ENCODE measurements at places on chromosomes 13 and 19.

GRCh38 chr13:61830475-61830874, 414.8 kb upstream of the PCDH20 start:
- no peak for DNase-seq

- no peak for DNase-seq
These were observed 659 bp downstream of the GNA11 start for GRCh38 chr19:3094601-3095440.

- DNase-seq, result peak; percentile 79
These were observed at the start of gene INSR for GRCh38 chr19:7293762-7294557. Gene INSR, minus strand, starts transcription at chr19:7294414. Its CDS starts 523 bp downstream, at chr19:7293891.

- no peak for DNase-seq
These were observed 1250.7 kb downstream of the UQCRFS1 start for GRCh38 chr19:27962264-27962663.

DNA sequence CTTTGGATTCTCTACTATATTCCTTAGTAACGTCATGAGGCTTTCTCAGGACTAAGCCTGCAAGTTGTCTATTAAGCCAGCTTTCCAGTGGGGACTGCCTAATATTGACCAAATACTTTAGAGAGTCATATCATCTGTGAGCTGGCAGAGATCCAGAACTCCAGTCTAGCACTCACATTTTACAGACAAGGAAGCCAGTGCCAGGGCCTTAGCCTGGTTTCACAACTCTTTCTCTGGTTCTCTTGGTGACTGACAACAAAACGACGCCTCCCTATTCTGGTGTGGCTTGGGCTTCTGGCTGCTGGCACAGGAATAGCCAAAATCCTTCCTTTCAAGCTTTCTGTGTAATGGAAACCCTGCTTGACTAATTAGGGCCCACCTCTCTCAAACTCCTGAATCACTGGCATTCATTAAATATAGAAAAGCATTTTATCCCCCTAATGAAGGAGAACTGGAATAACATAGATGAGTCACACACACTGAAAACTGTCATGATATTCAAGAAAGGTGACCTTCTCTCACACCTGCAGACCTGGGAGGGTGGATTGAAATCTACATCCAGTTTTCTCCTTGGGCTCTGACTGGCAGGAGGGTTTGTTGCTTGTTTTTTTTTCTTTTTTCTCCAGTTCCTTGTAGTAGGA, 75.2 kb upstream of the UBL3 start:
- peak; percentile 87 for DNase-seq

DNA sequence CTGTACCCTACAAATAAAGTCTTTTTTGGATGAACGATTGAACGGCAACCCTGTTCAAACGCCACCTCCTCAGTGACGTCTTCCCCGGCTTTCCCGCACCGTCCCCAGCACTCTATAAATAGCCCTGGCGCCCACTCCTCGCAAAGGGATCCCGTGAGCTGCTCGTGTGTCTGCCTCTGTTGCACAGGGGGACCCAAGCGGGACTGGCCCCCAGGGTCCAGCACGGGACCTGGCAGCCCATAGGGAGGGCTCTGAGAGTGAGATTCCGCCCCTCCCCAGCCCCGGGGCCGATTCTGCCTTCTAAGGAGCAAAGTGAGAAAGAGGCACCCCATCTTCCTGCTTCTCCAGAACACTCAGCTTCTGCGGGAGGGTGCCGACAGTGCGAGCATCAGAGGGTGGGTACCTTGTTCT, 8.1 kb upstream of the FKRP start:
- DNase-seq, result no peak

GRCh38 chr13:112229445-112229844, 146.7 kb upstream of the SPACA7 start:
- no peak for DNase-seq

GRCh38 chr19:54189735-54190502, 539 bp upstream of the MBOAT7 start:
- DNase-seq, result peak; percentile 100

- no peak for DNase-seq
These were observed 41.2 kb downstream of the LATS2 start for GRCh38 chr13:21020176-21020575.

GRCh38 chr13:25372284-25373081, 709 bp downstream of the ATP8A2 start:
- DNase-seq, result no peak

- no peak for DNase-seq
These were observed 51.4 kb downstream of the NBEA start for GRCh38 chr13:34993470-34993869.

DNA sequence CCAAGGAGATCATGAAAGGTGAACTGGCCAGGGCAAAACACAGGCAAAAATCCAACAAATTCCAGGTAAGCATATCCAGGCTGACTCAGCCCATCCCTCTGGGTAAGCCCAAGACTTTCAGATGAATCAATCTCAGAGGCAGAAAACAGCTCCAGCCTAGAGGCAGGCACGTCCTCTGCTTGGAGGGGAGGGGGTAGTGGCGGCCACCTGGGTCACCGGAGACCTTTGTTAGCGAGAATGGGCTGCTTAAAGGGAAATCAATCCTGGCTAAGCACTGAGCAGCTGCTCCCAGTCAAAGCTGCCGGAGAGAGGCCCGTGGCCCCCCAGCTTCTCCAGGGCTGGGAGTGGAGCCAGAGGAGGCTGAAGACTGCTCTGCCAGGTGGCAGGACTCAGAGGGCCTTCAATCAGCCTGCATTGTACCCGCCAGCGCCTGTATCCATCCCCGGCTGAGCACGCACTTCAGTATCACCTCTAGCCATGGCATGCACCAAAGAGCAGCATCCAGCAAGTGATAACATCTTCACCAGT, 48.2 kb downstream of the PIN1 start:
- DNase-seq, result no peak

GRCh38 chr19:32138416-32138815, 207.0 kb upstream of the ZNF507 start:
- DNase-seq, result no peak

- DNase-seq, result peak; percentile 60
These were observed 7.7 kb upstream of the TMEM161A start for GRCh38 chr19:19145684-19146608.

DNA sequence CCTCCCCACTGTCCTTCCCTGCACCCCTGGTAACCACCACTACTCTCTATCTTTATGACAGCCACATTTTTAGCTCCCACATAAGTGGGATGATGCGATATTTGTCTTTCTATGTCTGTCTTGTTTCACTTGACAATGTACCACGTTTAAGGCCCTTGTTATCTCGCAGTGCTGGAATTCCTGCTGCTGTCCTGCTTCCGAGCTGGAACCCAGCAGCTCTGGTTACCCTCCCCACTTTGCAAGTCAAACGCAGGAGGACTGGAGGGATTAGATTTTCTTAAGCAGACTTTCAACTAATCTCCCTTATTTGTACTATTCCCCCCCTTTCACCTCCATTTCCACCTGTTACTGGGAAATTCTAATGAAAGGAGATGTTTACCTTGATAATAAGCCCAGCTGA, 59.1 kb upstream of the PDX1 start:
- no peak for DNase-seq

DNA sequence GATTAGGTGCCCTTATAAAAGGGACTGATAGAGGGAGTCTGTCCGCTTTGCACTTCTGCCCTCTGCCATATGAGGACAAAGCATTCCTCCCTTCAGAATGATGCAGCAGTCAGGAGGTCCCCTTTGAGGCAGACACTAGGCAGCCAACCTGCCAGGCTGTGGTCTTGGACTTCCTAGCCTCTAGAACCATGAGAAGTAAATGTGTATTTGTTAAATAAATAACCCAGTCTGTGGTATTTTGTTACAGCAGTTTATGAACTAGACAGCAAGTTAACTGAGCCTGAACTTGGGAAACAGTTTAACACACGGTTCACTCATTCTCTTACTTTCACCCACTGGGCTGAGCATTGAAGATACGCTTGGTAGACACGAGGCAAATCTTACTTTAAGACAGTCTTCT, 313.2 kb downstream of the UQCRFS1 start:
- DNase-seq, result no peak

DNA sequence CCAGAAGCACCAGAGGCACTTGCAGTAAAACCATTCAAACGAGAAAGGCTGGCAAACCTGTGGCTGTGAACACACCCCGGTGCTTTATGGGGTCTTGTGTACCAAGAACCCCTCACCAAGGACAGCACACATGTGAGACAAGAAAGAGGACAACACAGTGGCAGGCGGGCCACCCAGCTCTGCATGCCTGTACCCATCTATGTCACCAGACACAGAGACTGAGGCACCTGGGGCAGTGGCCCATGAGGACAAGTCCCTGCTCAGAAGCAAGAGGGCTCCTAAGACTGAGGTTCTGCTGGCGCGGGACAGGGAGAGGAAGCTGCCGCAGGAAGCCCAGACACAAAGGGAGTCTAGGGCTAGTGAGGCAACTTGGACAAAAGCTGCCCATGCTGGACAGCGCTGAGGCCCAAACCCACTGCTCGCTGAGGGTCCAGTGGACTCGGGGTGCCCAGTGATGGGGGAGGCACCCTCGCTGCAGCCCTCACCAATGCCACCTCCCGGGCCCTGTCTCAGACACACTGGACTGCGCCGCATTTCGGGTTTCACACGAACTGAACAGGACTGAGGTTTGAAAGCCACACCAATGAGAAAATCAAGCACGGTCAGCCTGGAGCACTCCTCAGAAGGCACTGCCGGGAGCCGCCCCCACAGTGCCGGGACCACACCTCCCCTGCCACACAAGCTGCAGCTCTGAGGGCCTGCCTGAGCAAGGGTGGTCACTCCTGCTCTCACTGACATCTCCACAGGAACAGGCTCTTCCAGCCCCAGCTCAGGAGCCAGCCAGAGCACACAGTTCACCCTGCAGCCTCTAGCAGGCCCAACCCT, 232.7 kb downstream of the TUBA3C start:
- no peak for DNase-seq

DNA sequence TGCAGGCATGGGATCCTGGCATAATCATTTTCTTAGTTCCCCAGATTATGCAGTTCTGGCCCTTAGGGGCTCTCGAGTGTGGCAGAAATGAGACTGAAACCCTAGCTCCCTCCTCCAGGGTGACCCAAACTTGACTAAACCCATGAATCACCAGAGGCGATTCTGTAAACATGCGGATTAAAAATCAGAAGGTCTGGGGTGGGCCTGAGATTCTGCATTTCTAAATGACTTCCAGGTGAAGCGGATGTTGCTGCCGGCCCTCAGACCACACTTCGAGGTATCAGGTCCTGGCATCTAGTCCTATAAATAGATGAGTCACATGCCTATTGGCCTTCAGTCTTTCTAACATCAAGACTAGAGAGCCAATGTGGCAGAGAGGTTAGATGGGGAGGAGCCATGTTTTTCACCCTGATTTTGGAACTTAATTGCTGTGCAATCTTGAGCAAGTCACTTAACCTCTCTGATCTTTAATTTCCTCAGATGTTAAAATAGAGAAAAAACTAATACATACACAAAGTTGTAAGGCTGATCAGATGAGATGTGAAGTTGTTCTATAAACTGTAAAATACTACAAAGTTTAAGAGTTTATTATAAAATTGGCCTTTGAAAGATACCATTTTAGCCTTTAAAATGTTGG, 431.2 kb downstream of the FOXO1 start:
- DNase-seq, result no peak

DNA sequence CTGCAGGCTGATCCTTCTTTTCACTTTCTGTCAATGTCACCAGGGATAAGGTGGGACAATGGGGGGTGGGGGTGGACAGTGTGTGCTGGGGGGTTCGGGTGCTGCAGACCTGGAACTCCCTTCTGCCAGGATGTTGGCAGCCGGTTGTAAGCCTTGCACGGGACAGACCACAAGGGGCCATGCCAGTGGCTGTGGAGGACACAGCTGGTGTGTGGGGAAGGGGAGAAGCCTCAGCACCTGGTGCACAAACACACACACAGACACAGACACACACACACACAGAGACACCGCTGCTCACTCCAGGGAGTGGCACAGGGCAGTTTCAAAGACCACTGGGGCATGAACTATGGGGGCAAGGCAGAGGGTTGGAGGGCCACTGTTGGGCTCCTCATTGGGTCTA, 3.6 kb downstream of the F2RL3 start:
- no peak for DNase-seq

DNA sequence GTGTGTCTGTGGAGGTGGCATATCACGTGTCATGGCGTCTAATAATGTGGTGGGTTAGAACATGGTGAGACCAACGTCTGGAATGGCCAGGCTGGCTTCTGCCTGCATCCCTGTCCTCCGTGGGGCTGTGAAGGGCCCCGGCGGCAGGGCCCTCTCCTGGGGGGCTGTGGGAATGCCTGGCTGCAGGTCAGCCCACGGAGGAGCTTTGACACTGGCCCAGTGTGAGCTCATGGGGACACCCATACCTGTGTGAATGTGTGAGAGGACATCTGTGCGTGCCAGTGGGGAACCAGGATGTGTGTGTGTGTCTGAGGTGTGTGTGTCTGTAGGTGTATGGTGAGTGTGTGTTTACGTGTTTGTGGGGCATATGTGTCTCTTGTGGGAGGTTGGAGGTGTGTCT, 300.1 kb downstream of the TEX29 start:
- DNase-seq, result no peak

DNA sequence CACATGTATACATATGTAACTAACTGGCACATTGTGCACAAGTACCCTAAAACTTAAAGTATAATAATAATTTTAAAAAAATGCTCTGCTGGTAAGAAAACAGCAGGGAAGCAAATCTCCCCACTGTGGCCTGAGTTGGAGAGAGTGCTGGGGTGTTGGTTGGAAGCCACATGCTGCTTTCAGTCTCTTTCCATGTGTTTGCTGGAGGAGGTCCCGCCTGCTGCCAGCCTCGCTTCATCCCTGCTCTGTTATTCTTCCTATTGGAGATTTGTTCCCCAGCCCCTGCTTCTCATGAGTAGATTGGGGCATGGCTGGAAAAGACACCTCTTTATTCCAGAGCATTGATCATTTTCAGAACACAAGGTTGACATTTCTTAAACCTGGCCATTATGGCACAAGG, 230.5 kb downstream of the FGF9 start:
- DNase-seq, result no peak

DNA sequence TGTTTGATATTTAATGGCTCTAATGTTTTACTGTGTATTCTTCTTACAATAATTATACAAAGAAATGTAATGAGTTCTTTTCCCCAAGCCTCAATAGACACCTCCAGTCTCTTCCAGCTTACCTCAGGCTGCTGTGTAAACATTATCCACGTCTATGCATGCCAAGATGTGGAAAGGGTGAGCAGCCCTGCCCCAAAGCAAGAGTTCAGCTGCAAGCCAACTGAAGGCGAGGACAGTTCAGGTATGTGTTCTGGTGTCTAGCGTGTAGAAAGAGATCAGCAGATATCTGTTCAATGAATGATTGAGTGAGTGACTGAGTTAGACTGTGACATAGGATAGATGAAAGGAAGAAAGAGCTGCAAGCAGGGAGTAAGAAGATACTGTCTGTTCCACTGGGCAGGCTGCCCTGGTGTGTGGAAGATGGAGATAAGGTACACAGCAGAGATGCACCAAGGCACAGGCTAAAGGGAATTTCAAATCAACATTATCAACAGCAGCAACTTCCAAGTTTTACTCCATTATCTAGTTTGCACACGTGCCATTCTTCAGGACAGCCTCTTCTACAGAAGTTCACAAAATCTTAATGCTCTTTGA, 66.0 kb downstream of the LATS2 start:
- no peak for DNase-seq

- no peak for DNase-seq
These were observed 750.3 kb downstream of the OLFM4 start for GRCh38 chr13:53778937-53779336.
